Hindlimb muscle (tissue), 1 donor: ENCODE measurements at places on chromosomes 13 and 19. TPM values are rescaled to one million over a fixed set of nuclear protein-coding genes. Genes with fewer than 3 reads are reported as not detected.

Gene APOC1
- 25.3 TPM for polyA plus RNA-seq

Gene RXFP2
- not detected for polyA plus RNA-seq

GRCh38 chr13:101751488-101751887 lies 299.0 kb downstream of the ITGBL1 start:
- no peak for DNase-seq

DNA sequence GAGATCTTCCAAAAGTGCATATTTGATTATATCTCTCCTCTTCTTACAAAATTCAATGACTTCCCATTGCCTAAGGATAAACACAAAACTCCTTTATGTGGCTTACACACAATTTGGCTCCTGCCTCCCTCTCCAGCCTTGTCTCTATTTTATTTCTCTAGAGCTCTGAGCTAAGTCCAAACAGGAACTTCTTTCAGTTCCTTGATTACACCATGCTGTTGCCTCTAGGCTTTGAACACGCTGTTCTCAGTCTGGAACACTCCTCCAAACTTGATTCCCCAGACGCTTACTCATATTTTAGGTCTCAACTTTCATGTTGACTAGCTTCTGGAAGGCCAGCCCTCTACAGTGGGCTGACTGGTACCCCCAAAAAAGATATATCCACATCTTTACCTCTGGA lies 258.5 kb downstream of the COG6 start:
- DNase-seq = no peak

GRCh38 chr19:6590827-6591319 lies at the start of gene CD70:
Gene CD70, minus strand, starts transcription at chr19:6591150. Its CDS starts 148 bp downstream, at chr19:6591002.
- DNase-seq = no peak

DNA sequence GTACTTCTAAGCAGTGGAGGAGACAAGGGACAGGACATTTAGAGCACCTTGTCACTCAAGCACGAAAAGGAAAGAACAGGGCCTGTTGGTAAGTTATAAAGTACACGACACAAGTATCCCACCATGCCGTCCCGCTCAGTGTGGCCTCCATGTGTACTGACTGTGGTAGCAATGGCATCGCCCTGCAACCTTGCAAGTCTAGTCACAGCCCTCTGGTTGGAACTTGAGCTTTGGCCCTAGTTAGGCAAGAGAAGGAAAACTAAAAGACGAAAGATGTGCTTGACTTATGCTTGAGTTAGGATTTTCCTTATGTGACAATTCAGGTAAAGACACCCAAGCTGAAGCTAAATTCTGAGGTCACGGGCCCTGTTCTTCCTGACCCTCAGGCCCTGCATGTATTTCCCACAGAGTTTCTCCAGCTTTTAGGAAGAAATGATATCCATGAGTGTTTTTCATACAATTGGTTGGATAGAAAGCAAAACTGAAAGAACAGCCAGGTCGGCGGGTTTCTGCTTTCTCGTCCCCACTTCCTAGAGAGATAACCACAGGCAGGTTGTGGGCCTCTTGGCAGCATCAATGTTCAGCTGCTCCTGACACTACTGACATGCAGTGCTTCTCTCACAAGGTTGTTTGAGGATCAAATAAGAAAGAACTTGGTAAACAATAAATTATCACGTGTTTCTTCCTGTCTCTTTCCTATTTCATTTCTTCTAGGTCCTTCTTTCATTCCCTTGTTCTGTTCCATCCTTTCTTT lies 216.2 kb downstream of the IRS2 start:
- DNase-seq = no peak

GRCh38 chr13:23460309-23460708 lies 26.8 kb upstream of the SACS start:
- DNase-seq = no peak
